ENCODE measurements at places on chromosomes 6 and 20.
A peak's percentile ranks its signal among the peaks of the same experiment; 100 is the strongest.

DNA sequence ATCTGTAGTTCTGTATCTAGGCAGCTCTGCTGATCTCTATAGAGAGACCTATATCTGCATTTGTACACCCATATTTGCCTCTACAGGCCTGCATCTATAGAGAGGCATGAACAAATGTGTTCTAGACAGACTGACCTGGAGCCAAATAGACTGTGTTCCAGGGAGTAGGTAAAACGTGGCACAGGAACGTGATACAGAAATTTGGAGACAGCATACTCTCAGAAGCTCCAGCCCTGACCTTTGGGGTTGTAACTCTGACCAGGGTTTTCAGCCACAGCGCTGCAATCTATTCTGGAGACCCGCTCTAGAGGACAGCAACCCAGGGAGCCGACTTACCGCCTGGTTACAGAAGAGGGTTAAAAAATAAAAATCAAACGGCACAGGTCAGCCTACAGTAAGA lies 983 bp downstream of the RBBP9 start:
- peak; percentile 3 for DNase-seq

GRCh38 chr6:85569323-85569722 lies 24.3 kb downstream of the SNX14 start:
- DNase-seq: no peak

GRCh38 chr6:90687775-90688380 lies 101.0 kb upstream of the MAP3K7 start:
- no peak for DNase-seq

DNA sequence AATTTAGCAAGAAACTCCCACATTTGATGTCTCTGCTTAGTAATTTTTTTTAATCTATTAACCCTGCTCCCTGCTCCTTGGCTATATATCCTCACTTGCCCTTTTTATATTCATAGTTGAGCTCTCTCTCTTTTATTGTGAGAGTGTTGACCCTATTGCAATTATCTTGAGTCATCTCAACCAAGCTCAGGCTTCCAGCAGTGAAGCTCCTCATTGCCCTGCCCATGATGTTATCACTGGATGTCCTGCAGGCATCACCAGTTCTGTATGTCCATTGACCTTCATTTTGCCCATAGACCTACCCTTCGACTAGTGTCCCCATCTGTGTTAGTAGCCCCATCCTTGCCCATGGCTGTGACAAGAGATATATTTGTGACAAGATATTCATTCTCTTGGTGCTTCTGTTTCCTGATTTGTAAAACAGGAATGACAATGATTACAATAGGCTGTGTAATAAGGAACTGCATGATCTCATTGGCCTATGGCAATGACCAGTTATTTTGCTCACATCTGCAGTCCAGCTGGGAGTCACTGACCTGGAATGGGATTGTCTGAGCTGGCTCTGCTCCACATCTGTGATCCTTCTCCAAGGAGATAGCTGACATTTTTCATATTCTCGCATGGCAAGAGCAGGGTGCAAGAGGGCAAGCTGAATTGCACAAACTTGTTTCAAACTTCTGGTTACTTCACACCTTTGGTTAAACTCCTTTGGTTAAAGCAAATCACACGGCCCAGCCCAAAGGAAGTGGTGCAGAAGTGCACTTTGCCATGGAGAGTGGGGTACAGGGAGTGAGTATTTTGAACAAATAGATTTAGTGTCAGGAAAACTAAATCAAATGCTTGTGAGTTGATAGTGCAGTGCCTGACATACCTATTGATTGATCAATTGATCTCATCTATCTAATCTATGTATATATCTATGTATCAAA lies 47.7 kb upstream of the CST5 start:
- DNase-seq: no peak

- DNase-seq: no peak
These were observed 34.1 kb upstream of the SPACA1 start for GRCh38 chr6:88013554-88013953.

DNA sequence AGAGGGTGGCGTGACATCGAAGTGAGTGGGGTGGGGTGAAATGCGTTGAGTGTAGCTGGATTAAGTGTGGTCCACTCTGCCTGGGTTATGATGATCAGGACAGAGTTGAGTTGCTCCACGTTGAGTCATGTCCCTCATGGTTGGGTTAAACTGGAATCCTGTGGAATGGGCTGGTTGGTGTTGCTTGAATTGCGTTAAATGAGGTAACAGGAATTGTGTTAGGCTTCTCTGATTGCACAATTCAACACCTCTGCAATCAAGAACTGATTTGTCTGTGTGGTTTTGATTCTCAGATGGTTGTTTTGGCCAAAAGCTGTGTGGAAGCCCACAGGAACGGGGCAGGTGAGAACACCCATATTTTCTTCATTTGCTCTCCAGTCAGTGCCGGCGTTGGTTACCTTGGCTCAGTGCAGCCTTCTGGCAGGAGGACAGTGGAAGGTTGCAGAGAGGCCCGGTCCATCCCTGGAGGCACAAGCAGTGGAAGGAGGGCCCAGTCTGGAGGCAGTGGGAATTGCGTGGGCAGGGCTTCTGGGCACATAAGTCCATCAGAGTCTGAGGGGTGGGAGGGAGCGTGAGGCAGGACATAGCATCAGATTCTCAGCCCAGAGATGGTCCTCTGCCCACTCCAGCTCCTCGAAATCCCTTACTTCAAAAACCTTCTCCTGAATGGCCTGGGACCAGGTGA lies 11.6 kb downstream of the NOTCH4 start:
- DNase-seq: no peak

DNA sequence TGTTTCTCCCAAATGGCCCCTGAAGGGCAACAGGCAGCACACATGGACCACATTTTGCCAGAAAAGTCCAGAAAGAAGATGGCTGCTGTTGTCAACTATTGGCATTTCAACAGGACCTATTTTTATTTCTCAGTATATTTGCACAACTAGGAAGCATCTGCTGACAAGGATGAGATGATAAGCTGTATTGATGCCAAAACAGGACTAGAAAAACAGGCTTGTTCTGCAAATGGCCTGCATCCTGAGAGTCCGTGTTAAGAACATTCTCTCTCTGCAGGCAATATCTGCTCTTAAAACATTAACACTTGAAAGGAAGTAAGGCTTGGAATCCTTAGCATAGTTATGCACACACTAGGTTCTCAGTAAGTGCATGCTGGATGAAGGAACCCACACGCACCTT lies 283.7 kb downstream of the ESR1 start:
- no peak for DNase-seq

- peak; percentile 84 for DNase-seq
These were observed 37.7 kb downstream of the KIF25 start for GRCh38 chr6:168035098-168035660.
